ENCODE measurements at places on chromosomes 1 and 21. TPM values are rescaled to one million over a fixed set of nuclear protein-coding genes. Genes with fewer than 3 reads are reported as not detected.

DNA sequence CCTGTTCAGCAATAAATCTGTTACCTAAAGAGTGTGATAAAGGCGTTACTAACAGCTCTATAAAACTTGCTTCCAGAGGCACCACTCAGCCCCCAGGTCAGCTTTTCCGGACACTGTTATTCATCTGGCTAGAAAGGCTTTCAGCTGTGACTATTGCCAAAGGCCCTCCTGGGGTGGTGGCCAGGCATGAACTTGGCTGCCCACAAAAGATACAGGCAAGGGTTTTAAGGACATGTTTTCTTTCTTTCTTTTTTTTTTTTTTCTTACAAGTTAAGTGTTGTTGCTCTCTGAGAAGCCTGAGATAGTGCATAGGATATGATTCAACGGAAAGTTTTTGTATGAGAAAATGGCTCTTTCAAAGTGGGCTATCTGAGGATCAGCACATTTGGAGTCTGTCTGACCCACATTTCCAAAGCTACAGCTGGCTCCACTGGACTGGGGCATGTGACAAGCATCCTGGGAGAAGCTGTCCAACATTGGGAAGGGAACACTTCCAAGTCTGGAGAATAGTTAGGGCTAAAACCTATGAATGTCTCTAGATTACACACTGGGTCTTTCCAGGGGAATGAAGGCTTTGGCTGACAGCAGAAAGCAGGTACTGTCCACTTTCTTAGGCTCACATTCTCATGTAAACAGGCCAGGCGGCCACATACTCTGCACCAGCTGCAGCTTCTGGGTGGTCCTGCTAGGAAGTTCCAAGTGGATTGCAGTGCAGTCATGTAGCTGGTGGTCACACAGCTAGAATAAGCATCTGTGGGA is 639.7 kb downstream of the LMO4 start:
- no peak for DNase-seq
- H3K4me3 ChIP-seq: no peak overlapping the region
- H3K27me3 ChIP-seq: no peaks in the 10 kb centered on the region
- H3K36me3 ChIP-seq: no peaks in the 10 kb centered on the region

DNA sequence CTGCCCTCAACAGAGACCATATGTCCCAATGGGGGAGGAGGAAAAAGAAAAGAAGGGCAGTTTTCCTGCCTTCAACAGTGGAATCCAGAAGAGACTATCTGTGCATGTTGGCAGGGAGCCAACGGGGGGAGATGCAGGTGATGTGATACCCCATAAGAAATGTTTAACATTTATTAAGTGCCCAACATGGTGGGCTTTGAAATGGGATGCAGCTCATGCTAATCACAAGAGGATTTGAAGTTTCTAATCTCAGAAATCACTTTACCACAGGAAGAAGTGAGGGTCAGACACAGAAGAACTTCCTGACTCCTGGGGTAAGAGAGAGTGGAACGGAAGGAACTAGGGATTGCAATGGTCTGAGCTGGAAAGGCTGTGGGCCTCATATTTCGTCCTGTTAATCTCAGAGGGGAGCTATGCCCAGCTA is 16.2 kb downstream of the CSRP1 start:
- H3K4me3 ChIP-seq: no peak overlapping the region
- DNase-seq: no peak
- H3K36me3 ChIP-seq: peaks cover 90% of the 10 kb centered on the region
- H3K27ac ChIP-seq: peak overlapping the region; percentile 55
- H3K4me1 ChIP-seq: peaks cover 78% of the 10 kb centered on the region

- H3K36me3 ChIP-seq: no peaks in the 10 kb centered on the region
- H3K4me1 ChIP-seq: peaks cover 16% of the 10 kb centered on the region
- no peak overlapping the region for H3K4me3 ChIP-seq
- H3K27me3 ChIP-seq: no peaks in the 10 kb centered on the region
- no peak for DNase-seq
Observed at GRCh38 chr1:51623450-51623849, 6.6 kb downstream of the OSBPL9 start.

DNA sequence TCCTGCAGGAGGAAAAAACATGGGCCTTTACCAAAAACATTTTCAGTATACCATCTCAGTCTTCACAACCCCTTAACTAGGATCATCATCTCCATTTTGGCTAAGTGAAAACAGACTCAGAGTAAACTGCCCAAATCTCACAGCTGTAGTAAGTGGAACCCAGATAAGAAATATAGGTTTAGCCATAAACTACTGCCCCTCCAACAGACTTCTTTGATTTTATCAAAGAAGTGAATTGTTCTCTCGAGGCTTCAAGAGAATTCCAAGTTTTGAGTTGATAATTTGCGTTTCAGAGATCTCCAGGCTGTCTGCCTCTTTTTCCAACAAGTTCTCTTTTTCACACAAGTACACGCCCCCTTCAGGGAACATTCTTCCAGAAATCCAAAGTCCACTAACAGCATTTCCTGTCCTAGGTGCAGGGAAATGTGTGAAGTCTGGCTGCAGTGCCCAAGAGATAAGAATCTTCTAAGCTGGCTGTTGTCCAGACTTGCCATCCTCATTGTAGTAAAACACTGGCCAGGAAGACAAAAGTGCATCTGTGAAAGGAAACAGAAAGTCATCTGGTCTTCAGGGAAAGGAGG is 30.8 kb downstream of the RNF19B start:
- peak overlapping the region; percentile 7 for H3K27ac ChIP-seq
- no peak for DNase-seq
- H3K4me1 ChIP-seq: no peaks in the 10 kb centered on the region
- H3K4me3 ChIP-seq: no peak overlapping the region
- peaks cover 23% of the 10 kb centered on the region for H3K36me3 ChIP-seq

DNA sequence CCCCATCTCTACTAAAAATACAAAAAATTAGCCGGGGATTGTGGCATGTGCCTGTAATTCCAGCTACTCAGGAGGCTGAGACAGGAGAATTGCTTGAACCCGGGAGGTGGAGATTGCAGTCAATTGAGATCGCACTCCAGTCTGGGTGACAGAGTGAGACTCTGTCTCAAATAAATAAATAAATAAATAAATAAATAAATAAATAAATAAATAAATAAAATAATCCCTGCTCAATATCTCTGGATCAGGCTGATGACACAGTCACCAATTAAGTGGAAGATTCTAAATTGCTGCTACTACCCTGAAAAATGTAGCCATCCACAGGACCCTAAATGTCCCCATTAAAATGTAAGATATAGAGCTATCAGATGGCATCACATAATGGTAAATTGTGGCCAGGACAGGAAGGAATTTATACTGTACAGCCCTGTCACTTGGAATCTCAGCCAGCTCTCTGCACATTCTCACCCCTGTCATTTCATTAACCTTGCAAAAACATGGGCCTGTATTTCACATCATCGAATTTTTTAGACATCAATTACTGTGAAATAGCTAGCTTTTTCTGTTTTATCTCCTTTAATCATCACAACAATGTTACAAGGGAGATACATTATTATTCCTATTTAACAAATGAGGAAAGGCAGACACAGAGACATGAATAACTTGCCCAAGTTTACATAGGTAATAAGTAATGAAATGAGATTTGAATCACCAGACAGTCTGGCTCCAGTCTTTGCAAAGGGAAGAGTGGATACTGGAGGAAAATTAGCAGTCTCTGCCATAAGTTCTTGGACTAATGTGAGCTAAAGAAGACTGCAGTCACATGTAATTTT is 56.7 kb upstream of the NTPCR start:
- H3K27me3 ChIP-seq: peaks cover 4% of the 10 kb centered on the region
- no peak for DNase-seq
- H3K36me3 ChIP-seq: no peaks in the 10 kb centered on the region

- H3K27ac ChIP-seq: no peak overlapping the region
- no peaks in the 10 kb centered on the region for H3K36me3 ChIP-seq
- peaks cover 2% of the 10 kb centered on the region for H3K4me1 ChIP-seq
- no peak overlapping the region for H3K4me3 ChIP-seq
Observed at GRCh38 chr1:151520359-151520758, 9.2 kb downstream of the CGN start.

- H3K4me3 ChIP-seq: no peak overlapping the region
- no peak overlapping the region for H3K27ac ChIP-seq
- no peaks in the 10 kb centered on the region for H3K27me3 ChIP-seq
- H3K36me3 ChIP-seq: no peaks in the 10 kb centered on the region
- H3K4me1 ChIP-seq: peaks cover 11% of the 10 kb centered on the region
- peak; percentile 64 for DNase-seq
Observed at GRCh38 chr1:233293556-233294446, 1.7 kb downstream of the PCNX2 start.

DNA sequence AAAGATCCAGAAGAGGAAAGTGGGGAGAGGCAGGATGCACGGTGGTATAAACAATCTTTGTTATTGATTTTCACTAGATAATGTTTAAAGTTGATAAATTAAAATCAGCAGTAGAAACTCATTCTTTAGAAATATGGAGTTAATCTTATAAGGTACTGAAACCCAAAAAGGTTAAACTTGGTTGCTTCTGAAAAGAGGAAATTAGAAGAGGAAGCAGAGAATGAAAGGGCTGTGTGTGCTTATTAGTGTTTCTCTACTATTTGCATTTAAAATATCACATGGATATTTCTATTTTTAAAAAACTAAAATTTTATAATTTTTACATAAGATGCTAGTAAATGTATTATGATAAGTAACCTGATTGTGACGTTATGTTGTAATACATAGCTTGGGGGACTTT is 24.4 kb downstream of the C1orf141 start:
- no peaks in the 10 kb centered on the region for H3K27me3 ChIP-seq
- no peaks in the 10 kb centered on the region for H3K36me3 ChIP-seq
- H3K4me3 ChIP-seq: no peak overlapping the region
- H3K4me1 ChIP-seq: no peaks in the 10 kb centered on the region

DNA sequence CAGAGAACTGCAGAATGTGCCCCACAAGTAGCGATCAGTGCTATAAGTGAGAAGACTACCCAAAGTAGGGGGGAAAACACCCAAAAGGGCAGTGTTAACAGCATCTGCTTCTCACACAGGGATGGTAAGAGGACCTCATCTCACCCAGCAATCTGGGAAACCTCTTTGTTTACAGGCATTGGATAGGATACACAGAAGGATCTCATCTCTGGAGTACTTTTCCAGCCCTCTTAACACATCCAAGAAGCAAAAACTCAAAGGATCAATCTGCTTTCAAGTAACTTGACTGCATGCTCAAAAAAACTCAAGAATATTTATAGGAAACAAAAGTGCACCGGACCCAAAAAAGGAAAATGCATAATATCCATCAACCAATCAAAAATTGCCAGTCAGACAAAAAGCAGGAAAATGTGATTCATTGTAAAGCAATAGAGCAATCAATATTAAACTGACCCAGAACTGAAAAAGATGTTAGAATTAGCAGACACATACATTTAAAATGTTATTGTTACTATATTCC is 311.0 kb upstream of the CXADR start:
- no peaks in the 10 kb centered on the region for H3K4me1 ChIP-seq
- H3K4me3 ChIP-seq: no peak overlapping the region
- H3K27ac ChIP-seq: no peak overlapping the region

DNA sequence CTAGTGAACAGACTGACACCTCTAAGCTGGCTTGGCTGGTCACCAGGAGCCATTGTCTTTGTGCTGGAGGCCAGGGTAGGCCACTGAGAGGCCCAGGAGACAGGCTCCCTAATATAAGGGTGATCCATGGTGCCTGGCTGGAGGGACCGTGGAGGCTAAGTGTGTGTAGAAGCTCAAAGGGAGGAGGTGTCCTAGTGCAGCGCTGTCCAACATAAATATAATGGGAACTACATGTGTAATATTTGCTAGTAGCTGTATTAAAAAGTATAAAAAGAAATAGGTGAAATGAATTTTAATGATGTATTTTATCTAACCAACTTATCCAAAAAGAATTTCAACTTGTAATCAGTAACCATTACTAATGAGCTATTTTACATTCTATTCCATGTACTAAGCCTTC is 35.0 kb downstream of the SOX13 start:
- H3K27me3 ChIP-seq: no peaks in the 10 kb centered on the region
- peaks cover 23% of the 10 kb centered on the region for H3K4me1 ChIP-seq
- H3K4me3 ChIP-seq: no peak overlapping the region
- H3K27ac ChIP-seq: no peak overlapping the region
- H3K36me3 ChIP-seq: no peaks in the 10 kb centered on the region
- DNase-seq: no peak

- no peak overlapping the region for H3K4me3 ChIP-seq
- no peak overlapping the region for H3K27ac ChIP-seq
- H3K36me3 ChIP-seq: no peaks in the 10 kb centered on the region
- DNase-seq: peak; percentile 1
Observed at GRCh38 chr1:162035241-162035640, 11.6 kb upstream of the OLFML2B start.

DNA sequence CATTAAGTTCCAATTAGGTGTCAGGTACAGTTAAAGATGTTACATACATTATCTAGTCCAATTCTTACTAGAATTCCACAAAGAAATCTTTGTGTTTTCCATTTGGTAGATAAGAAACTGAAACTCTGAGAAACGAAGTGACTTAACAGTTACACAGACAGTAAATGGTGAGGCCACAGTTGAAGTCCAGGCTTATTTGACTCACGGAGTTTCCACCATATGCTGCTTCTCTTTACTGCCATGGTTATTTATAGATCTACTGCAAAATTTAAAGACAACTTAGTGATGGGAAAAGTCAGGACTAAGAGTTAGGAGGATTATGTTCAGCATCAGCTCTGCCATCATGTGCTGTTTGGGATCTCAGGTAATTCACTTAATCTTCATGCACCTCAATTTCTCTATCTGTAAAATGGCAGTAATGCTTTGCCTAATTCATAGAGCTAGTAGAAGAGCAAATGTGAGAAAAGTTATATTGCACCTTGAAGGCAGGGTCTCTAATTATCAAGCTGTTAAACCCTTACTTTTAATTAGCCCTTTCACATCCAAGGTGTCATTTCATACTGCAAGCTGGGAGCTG is 26.2 kb upstream of the SAMSN1 start:
- H3K4me1 ChIP-seq: no peaks in the 10 kb centered on the region
- no peak for DNase-seq

GRCh38 chr21:31530897-31531705 is 128.4 kb upstream of the SOD1 start:
- no peaks in the 10 kb centered on the region for H3K4me1 ChIP-seq
- no peak for DNase-seq
- H3K4me3 ChIP-seq: no peak overlapping the region
- no peak overlapping the region for H3K27ac ChIP-seq

The MARK1 gene
- 0.72 TPM for total RNA-seq

The LCE1D gene
- not detected for total RNA-seq

The RAVER2 gene
- total RNA-seq: 16.5 TPM

The PROX1 gene
- total RNA-seq: under 0.01 TPM

The PLPPR5 gene
- not detected for total RNA-seq

The MNDA gene
- under 0.01 TPM for total RNA-seq

The PRAMEF4 gene
- not detected for total RNA-seq

The RCAN3 gene
- 3.5 TPM for total RNA-seq

The PADI2 gene
- total RNA-seq: under 0.01 TPM

The NHLH1 gene
- under 0.01 TPM for total RNA-seq

The FCRL6 gene
- not detected for total RNA-seq

The HSPG2 gene
- total RNA-seq: 265 TPM

Measured in osteoblast (primary cell).